ENCODE measurements at places on chromosomes 3 and 15.
A peak's percentile ranks its signal among the peaks of the same experiment; 100 is the strongest.

- DNase-seq: no peak
Observed at GRCh38 chr15:53323191-53323590, 436.3 kb downstream of the WDR72 start.

DNA sequence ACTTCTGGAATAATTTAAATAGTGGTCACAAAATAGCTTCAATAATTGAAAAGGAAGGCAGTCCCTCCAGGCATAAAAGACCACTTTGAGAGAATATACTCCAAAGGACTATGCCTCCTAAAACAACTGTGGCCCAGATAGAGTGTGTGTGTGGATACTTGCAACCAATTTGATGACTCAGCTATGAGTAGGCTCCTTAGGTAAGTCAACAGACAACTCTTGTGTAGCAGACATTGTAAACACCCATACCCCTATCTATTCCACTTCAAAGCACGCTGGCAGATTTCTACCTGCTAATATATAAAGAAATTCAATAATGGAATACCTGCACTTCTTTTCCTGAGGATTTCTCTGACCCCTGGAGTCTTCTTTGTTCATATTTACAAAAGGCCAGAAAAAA is 254.5 kb downstream of the NEK10 start:
- DNase-seq: no peak

GRCh38 chr3:185760550-185760949 is 64.3 kb downstream of the IGF2BP2 start:
- no peak for DNase-seq

- DNase-seq: no peak
Observed at GRCh38 chr15:29554531-29554930, 267.7 kb downstream of the TJP1 start.

GRCh38 chr15:73870700-73871408 is 2.5 kb upstream of the TBC1D21 start:
- DNase-seq: no peak

DNA sequence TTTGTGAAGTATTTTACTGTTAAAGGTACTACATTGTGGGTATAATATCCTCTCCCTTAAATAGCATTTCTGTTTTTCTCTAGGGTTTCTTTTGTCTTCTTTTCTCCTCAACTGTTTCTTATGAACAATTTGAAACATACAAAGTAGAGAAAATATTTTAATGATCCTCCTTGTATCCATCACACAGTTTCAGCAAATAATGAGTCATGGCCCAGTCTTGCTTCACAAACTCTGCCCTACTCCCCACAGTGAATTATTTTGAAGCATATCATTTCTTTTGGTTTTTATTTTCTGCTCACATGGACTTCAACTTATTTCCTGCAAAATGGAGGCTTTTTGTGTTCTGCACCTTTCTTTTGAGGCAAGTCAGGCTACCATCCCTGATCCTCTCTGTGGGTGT is 6.1 kb upstream of the SCAANT1 start:
- no peak for DNase-seq

DNA sequence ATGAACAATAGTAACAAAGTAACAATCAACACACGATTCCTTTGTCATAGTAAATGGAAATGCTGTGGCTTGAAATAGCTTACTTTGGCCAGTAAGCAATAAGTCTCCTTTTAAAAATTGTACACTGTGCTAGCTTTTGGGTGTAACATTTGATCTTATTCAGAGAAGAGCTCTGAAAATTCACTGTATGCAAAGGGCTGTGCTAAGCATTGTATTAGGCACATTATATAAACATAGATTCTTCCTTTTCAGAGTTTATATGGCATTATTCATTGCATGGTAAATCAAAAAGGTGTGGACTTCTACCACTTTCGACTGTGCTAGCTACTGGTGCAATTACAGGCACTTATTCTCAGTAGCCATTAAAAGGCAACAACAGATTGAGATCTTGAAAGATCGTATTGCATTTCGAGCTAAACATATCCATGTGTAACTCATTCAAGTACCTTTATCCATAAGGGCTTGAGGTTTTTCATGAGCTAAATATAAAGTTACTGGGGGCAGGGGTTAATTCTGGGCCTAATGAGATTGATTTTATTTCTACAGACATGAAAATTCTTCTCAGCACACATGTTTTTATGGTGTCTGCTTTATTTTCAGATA is 246.8 kb downstream of the NR1D2 start:
- DNase-seq: no peak

- DNase-seq: no peak
Observed at GRCh38 chr15:40441565-40442531, 1.1 kb downstream of the BAHD1 start.

GRCh38 chr15:70775160-70775559 is 11.8 kb upstream of the UACA start:
- peak; percentile 15 for DNase-seq

DNA sequence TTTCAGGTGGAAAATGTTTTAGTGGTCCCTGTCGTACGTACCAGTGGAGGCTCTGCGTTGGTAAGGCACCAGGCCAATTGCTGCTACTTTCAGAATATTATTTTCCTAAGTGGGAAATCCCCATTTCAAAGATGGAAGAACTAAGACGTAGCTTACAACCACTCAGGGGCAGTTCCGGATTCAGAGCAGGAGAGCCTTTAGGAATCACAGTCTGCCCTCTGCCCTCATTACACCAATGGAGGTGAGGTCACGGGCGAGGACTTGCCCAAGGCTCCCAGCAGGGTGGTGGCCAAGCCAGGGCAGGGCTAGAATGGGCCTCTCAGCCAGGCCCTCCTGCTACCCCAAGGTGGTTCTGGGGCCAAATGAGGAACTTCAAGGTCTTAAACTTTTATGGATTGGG is 72.6 kb downstream of the RASGRF1 start:
- DNase-seq: no peak

DNA sequence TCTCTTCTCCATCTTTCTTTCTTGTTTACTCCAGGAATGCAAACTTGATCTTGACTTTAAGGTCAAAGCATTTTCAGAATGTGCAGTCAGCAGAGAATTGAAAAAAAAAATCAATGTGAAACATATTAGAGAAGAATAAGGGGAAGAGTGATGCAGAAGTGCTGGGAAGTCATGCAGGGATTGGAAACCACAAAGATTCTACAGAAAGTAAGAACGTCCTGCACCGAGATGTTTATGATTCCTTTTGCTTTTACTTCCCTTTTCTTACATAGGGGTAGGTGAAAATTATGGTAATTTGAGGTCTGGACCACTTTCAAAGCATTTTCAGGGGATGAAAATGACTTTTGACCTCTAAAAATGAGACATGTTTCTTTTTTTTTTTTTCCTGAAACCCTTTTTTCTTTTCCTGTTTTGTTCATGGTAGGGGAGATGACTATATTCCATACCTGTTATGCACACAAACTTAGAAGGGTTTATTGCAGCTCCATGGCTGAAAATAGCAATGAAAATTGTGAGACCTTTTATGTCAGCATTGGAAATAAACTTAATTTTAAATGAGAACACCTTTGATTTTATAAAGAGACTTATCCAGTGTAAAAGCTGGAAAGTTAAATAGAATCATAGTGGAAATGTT is 623.5 kb upstream of the TBL1XR1 start:
- DNase-seq: no peak

GRCh38 chr3:131386429-131387165 is 5.0 kb downstream of the NUDT16 start:
- DNase-seq: no peak

DNA sequence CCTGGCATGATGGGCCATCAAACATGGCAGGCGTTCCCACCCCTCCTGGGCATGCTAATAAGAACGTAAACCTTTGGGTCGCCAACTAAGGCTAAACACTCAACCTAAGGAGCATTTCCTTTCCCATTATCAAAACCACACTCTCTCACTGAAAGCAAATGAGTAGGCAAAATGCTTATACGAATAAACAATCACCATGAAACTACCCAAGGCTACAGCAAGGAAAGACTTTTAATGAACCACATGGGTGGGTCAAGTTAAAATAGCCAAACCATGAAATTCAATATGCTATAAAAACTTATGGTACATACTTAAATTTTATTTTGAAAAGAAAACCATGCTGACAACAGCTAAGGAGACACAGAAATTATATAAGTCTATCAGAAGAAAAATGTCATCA is 180.6 kb downstream of the OSBPL10 start:
- DNase-seq: no peak

- no peak for DNase-seq
Observed at GRCh38 chr15:70823196-70823595, 30.8 kb downstream of the LARP6 start.

GRCh38 chr3:89145995-89146394 is 38.6 kb downstream of the EPHA3 start:
- DNase-seq: no peak

GRCh38 chr3:171813897-171814460 is 3.7 kb upstream of the PLD1 start:
- no peak for DNase-seq

- DNase-seq: no peak
Observed at GRCh38 chr15:87871731-87872320, 384.7 kb downstream of the NTRK3 start.

DNA sequence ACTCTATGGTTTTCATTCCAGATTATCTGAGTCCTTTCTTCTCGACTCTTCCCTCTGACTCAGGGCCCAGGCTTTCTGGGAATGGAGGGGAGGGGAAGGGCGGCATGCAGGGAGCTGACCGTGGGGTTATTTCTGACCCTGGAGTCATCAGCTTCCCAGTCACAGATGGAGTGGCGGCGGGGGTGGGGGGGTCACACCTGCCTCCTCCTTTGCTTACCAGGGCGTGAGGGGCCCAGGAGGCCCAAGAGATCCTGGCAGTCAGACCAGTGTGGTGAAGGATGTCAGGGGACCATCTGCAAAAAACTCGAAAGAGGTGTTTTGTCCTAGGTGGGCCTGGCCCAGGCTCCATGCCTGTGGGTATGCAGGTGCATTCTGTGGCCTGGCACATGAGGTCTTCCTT is 996 bp upstream of the XIRP1 start:
- DNase-seq: no peak

DNA sequence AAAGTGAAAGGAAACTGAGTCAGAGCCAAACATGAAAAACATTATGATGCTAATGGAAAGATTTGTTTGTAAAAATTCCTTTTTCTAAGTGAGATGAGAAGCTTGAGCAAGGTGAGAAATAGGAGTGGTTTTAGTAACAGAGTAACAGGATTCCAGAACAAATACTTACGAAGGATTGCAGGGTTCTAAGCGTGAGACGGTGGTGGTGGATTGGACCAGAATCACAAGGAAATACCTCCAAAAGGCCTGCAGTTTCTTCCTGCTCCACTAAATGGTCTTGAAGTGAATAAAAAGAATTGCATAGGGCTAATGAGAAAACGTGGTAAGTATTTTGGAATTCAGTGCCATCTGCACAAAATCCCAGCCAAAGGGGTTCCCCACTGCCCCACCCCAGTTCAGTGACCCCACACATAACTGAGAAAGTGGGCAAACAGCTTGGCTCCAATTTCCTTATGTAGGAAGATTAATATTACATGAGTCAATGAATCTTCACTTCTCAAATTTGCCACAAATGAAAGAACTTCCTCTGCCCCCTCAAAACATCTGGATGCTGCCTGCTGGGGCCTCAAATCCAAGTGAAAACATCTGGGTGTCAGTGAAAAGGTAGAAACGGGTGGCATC is 283.8 kb upstream of the NR2F2 start:
- DNase-seq: no peak

GRCh38 chr3:193688834-193689714 is 96.1 kb downstream of the OPA1 start:
- no peak for DNase-seq

DNA sequence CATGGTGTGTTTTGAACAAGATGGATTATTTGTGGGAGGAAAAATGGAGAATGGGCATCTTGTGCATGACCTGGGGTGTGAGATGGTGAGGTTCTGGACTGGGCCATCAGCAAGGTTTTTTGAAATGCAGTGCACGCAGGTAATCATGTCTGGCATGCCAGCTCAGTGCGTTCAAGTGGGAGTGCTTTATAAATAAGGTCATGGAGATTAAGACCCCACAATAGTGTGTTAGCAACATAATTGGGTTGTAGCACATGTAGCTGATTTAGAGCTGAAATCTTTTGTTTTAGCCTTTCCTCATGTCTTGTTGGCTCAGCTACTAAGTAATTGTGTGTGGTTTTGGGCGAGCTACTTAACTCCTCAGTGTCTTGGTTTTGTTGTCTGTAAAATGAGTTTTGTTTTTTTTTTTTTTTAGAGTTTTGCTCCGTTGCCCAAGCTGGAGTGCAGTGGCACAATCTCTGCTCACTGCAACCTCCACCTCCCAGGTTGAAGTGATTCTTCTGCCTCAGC is 3.9 kb upstream of the CACNA1D start:
- no peak for DNase-seq

DNA sequence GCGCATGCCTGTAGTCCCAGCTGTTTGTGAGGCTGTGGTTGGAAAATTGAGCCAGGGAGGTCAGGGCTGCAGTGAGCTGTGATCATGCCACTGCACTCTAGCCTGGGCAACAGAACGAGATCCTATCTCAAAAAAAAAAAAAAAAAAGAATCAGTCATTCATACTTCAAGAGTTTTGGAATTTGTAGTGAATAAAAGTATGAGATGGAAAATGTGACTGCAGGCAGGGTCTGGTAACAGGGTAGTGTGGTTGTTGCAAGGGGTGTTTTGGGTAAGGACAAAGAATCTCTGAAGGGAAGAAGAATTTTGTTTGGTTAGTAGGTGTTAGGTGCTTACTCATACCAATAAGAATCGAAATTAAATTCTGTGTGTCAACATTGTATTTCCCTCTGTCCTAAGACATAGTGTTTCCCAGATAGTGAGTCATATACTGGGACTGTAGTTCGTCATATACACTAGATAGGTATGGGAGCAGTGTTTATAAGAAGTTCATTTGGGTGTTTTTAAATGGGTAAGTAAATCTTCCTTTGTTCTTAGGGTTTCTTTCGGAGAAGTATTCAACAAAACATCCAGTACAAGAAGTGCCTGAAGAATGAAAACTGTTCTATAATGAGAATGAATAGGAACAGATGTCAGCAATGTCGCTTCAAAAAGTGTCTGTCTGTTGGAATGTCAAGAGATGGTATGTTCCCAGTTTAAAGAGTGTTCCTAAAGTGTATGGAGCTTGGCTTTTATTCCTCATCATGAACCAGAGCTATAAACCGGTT is 14.2 kb downstream of the NR1D2 start:
- peak; percentile 40 for DNase-seq

GRCh38 chr3:135564696-135565095 is 400.8 kb upstream of the PPP2R3A start:
- DNase-seq: no peak

GRCh38 chr3:172465281-172465680 is 17.0 kb upstream of the GHSR start:
- no peak for DNase-seq

GRCh38 chr15:63483521-63484371 is 20.6 kb upstream of the USP3 start:
- no peak for DNase-seq

GRCh38 chr3:141384157-141384556 is 15.9 kb downstream of the ZBTB38 start:
- no peak for DNase-seq

GRCh38 chr15:87687523-87687870 is 569.0 kb downstream of the NTRK3 start:
- no peak for DNase-seq

DNA sequence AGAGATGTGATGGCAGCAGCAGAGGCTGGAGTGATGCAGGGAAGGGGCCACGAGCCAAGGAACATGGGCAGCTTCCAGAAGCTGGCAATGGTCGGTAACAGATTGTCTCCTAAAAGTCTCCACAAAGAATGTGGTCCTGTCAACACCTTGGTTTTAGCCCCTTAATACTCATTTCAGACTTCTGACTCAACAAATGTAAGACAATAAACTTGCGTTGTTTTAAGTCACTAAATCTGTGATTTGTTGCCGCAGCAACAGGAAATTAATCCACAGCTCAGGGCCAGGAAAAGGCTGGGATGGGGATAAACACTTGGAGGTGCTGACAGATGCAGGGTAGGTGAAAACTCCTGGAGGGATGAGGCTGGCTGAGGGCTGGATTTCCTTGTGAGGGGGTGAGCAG is 69.9 kb downstream of the OXNAD1 start:
- DNase-seq: no peak

All from SW 1271 (cell line).